ENCODE measurements at places on chromosomes 2 and 18.

GRCh38 chr2:155310589-155310988 lies 612.1 kb downstream of the KCNJ3 start:
- DNase-seq: no peak

- DNase-seq: no peak
These were observed 138.6 kb downstream of the BCL2 start for GRCh38 chr18:63180971-63181376.

DNA sequence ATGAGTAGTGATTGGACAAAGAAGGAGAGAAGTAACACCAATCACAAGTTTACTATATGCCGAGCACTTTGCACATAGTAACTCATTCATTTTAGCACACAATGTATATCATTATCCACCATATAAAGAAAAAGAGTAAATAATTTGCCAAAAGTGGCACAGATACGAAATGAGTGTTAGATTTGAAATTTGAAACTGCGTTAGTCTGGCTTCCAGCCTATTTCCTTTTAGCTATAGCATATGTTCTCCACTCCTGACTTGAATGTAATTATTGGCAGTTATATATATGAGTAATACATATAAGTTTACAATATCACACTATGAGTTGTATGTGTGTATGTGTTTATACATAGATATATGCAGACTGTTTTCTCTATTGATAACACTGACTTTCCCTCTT lies 98.6 kb downstream of the NOL4 start:
- no peak for DNase-seq

- peak; percentile 97 for DNase-seq
These were observed 11.4 kb downstream of the SNED1 start for GRCh38 chr2:241009601-241010530.

DNA sequence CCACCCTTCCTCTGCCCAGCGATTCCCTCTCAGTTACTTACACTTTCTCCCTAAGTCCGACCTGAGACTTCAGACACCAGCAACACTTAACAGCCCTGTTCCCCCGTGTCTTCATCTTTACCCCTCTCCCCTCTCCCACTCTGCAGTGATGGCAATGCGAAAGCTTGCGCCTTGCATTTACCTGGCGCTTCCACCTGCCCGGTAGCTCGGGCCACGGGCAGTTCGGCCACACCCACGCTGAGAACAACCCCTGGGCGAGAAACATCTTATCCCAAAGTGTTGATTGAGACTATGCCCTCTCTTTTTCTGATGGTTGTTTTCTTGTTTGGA lies 558 bp downstream of the DNAJC10 start:
- no peak for DNase-seq

GRCh38 chr18:66110607-66111006 lies 359.8 kb downstream of the CDH7 start:
- no peak for DNase-seq

- no peak for DNase-seq
These were observed 393.5 kb downstream of the RAD51AP2 start for GRCh38 chr2:17124575-17125318.

DNA sequence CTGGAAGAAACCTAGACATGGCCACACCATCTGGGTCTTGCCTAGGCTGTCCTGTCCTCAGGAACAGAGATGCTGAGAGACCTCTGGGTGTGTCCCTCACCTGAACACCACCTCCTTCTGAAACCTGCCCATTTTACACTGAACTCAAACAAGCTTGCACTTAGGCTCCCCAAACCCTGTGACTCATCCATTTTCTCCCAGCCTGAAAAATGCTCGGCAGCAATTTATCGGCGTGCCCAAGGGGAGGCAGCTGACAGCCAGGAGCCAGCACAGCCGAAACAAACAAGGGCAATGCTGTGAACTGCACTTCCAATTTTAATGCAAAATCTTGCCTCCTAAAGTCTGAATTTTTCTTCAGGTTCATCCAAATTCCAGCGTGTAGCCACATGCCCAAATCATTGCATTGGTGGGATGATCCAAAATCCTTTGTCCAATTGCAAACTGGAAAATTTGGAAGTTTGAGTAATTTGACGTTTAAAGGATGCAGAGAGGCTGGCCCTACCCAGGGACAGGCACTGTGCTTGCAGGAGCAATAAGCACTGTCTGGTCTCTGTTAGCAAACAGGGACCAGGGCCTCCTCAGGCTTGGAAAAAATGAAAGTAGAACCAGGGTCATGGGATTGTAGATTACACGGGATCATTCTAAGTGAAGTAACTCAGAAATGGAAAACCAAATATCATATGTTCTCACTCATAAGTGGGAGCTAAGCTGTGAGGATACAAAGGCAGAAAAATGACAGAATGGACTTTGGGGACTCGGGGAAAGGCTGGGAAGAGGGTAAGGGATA lies 67.7 kb downstream of the GALNT14 start:
- no peak for DNase-seq

DNA sequence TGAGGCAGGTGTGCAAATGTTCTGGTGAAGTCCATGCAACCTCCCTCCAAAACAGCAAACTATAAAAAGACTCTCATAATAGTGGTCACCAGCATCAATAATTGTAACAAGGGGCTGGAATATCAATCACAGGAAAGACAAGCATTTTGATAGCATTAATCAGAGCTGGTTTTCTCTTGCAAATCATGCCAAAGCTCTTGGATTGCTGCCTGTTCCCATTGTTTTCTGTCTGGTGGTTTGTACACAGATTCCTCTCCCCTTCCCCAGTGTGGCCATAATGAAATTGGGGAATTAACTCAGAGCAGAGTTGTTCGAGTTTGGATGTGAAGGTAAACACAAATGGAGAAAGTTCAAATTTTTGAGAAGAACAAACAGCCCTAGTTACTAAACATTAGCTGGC lies 134.2 kb downstream of the CDCA7 start:
- no peak for DNase-seq

DNA sequence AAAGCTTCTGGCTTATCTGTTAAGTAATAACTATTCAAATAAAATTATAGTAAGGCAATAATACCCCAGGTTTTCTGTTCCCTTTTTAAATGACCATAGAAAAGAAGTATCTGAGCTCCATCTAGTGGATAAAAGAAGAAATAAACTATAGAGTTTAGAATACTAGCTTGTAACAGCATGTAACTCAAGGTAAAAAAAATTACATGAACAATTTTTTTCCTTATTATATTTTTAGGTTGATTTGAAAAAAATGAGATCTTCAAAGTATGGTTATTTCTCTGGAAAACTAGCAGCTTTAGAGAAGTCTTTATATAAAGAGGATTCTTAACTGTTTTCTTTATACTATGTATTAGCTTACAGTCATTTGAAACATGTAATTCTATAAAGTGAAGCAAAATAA lies 58.1 kb downstream of the NCKAP1 start:
- DNase-seq: peak; percentile 57

DNA sequence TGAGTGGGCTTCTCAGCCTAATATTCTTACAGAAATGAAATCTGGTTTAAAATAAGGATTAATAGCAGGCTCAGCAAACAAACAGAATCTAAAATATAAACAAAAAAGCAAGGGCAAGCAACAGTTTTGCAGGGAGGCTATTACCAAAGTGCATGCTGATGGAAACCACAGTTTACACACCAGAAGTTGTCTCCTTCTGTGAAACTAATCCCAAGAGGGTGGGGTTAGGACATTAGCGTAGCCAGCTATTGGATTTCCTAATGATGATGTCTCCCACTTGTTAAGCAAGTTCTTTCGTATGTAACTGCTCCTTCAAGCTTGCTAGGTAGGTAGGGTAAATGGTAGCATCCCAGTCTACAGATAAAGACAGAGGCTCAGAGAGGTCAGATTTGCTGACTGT lies 65.0 kb upstream of the TSPYL6 start:
- no peak for DNase-seq

GRCh38 chr18:75200071-75200470 lies 8.9 kb downstream of the PTGR3 start:
- no peak for DNase-seq

DNA sequence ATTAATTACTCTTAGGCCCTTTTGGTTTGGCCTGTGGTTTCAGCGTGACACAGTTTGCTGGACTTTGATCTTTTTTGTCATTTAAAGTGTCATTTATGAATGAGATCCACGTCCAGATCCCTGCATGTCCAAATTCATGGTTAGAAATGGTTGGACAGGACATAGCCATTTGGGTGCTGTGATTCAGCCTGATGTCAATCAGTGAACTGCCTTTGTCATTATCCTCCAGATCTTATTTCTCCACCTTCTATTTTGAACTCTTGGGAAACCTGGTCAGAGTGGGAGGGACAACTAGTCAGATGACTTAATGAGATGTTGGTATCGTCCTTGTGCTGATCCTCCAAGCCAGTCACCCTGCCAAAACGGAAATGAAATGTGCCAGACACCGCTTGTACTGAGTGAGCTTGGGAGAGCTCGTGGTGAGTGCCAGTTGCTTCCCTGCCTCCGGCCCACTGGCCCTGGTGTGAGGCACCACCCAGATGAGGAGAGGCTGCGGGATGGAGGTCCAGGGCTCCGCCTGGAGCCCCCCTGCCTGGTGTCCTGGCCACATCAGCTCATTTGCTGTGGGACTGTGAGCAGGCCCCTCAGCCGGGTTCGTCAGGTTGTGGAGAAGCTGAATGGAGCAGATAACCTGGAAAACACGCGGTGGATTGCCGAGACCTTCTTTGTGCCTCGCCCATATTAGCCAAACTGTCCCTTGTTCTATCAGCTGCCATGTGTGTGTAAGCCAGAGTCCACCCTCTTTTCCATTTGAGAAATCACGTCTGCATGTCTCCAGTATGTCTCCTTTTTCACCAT lies 70.1 kb downstream of the DGKD start:
- no peak for DNase-seq

DNA sequence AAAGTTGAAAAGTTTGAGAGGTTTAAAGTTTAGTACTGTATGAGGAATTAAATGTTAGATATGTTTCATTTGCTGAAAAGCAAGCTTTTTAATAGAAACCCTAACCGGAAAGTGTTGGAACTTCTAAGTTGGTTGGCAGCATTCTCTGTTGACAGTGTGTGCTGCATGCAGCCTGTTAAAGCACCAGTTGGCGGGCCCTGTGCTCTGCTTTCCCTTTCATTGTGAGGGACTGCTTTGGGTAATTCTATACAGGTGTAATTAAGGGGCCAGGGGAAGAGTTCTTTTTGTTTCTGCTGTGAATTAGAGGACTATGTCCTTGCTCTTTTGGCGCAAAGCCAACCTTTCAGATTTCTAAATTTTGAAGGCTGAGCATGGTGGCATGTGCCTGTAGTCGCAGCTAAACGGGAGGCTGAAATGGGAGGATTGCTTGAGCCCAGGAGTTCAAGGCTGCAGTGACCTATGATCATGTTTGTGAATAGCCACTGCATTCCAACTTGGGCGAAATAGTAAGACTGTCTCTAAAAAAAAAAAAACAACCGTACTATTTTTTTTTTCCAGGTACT lies 20.1 kb downstream of the PLEKHB2 start:
- no peak for DNase-seq

DNA sequence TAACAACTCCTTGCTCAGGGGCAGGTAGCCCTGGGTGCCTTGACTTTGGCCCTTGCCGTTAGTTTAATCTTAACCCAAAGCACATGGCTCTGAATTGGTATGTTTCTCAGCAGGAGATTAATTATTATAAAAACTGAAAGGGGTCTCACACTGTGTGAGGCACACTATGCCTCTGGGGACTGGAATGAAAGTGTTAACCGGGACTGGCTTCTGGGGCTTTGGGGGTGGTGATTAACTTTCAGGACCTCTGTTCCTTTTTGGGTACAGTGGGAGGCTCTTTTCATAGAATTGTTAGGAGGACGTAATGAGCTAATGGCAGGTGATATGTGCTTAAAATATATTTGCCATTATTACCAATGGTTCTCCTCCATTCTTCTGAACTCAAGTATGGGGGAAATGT lies 5.1 kb downstream of the MERTK start:
- DNase-seq: no peak

- DNase-seq: peak; percentile 67
These were observed 70.6 kb downstream of the CTAGE1 start for GRCh38 chr18:22346953-22347605.

DNA sequence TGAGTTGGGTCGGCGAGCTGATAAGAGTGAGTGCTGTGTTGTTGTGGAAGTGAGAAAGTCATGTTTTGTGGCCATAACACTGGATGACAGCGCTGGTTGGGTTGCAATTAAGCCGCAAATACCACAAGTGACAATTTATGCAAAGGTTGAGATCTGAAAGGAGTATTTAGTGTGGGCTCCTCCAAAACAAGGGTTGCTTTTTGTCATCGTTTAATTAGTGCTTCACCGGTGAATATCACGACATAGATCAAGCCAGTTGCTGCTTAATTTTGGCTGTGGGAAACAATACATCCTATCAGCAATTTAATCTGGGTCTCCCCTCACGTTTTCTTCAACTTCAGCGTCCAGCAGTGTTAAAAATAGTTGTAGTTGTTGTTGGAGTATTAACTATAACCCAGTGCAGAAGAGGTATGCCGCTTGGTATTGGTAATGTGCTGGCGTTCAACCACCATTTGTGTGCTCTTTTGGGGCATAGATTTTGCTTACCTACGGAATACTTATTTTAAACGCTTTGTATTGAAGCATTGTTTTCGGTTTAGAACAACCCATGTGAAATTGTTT lies 662 bp downstream of the ACVR2A start:
- no peak for DNase-seq

DNA sequence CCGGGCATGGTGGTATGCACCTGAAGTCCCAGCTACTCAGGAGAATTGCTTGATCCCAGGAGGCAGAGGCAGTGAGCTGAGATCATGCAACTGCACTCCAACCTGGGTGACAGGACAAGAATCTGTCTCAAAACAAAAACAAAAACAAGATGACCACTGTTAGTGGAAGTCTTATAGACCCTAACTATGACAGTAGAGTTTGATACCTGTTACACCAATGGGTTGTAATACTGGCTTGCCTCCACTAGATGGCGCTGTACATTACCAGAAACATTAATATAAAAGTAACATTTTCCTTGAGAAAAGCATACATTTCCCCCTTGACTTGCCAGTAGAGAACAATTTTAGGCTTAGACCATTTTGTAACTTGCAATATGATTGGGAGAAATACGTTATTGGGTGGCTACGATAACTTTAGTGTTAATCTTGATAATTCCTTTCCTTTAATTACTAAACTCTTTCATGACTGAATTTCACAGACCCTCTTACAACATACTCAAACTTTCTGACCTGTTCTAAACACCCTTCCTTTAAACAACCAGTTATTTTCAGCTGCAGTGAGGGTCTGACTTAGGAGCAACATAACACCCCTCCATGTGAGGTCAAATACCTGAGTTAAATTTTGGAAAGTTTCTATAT lies 19.5 kb downstream of the SLC25A52 start:
- DNase-seq: peak; percentile 42

- DNase-seq: peak; percentile 43
These were observed 10.4 kb downstream of the ERFE start for GRCh38 chr2:238169048-238169707.

DNA sequence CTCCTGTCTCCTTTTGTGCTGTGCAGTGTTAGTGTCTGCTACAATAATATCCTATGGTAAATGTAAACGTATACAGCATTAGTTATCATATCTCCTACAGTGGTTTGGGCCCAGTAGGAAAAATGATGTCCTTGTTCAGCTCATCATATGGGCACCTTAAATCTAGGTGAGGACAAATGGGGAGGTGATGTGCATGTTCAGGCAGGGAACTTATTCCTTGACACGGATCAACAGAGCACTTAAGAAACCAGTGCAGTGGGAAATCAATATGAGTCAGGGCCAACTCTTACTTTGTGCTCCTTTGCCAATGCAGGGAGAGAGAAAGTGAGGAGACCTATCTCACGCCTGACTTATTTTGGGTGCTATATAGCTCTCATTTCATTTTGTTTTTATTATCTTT lies 76.4 kb downstream of the KLHL14 start:
- no peak for DNase-seq

GRCh38 chr2:225462945-225463344 lies 63.4 kb downstream of the NYAP2 start:
- DNase-seq: no peak

- DNase-seq: peak; percentile 49
These were observed 24.0 kb downstream of the IL1B start for GRCh38 chr2:112812318-112813267.

- no peak for DNase-seq
These were observed 974.4 kb upstream of the GYPC start for GRCh38 chr2:125681576-125681975.

Measured in lung (tissue), 17 donors.